Mesenchymal stem cell (in vitro differentiated cells and primary cell): ENCODE measurements at places on chromosomes 2 and 18.

- no peak for DNase-seq
Observed at GRCh38 chr2:200635251-200635650, 49.4 kb downstream of the AOX1 start.

DNA sequence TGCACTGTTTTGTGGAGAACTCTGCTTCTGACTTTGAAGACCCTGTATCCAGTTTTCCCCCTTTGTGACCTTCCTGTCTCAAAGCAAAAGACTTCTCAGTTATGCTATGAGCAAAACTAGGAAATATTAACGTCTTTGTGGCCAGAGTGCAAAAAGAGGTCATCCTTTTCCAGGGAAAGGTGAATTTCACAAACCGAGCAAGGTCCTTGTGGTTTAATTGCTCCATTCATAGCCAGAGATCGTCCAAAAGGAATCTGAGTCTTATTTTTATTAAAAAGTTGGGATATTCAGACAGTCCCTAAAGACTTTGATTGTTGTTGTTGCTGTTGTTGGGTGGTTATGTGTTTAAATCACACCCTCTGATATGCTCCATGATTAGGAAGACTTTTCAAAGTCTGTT, 77.4 kb downstream of the NAB1 start:
- no peak for DNase-seq

- DNase-seq: no peak
Observed at GRCh38 chr2:164593959-164594358, 27.3 kb downstream of the GRB14 start.

- DNase-seq: no peak
Observed at GRCh38 chr18:22488554-22488953, 70.8 kb upstream of the CTAGE1 start.

DNA sequence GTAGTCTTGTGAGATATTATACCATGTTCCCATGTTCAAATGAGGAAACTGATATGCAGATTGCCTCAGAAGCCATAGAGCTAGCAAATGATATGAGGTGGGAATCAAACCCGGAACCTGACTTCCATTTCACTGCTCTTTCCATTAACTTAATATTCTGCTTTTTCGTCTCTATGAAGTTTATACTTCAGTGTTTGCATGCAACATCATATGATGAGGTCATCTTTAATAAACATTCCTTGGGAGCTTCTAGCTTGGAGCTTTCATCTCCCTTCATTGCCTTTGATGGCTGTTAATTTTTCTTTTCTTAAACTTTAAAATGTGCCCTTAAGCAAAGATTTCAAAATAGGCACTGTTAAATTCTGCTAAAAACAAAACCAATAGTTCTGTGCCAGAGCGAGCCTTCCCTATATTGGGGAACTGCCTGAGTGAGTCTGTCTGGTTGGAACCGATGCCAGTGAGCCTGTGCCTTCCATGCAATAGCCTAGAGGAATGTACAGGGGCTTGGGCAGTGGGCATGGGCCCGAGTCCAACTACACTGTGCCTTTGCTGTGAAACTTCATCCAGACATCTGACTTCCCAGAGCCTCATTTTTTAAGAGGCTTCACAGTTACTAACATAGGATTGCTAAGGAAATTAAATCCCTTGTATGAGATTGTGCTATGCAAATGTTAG, 91.1 kb upstream of the TMEM200C start:
- DNase-seq: no peak

DNA sequence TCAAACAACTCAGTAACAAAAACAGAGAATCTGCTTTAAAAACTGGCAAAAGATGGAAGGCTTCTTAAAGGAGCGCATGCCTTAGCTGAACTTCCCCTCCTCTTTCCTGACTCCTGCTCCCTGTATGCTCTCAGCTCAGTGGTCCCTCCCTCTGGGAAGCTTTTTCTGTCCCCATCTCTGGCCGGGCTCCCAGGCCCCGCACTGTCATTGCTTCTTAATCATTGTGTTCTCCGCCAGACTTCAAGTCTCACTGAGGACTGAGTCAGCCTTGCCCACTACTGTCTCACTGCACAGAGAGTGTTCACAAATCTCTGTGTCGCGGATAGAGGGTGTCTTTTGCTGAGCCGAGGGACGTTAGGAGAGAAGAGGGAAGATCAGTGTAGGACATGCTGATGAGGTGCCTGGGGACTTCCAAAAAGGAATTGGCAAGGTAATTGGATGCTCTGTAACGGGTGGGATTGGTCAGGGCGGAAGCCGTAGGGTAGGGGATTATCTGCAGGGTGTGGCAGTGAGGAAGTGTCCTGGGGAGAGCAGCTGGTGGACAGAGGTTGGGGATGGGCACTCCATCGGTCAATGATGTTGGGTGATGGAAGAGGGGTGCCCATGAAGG, 16.2 kb downstream of the TOGARAM2 start:
- DNase-seq: peak; percentile 23

DNA sequence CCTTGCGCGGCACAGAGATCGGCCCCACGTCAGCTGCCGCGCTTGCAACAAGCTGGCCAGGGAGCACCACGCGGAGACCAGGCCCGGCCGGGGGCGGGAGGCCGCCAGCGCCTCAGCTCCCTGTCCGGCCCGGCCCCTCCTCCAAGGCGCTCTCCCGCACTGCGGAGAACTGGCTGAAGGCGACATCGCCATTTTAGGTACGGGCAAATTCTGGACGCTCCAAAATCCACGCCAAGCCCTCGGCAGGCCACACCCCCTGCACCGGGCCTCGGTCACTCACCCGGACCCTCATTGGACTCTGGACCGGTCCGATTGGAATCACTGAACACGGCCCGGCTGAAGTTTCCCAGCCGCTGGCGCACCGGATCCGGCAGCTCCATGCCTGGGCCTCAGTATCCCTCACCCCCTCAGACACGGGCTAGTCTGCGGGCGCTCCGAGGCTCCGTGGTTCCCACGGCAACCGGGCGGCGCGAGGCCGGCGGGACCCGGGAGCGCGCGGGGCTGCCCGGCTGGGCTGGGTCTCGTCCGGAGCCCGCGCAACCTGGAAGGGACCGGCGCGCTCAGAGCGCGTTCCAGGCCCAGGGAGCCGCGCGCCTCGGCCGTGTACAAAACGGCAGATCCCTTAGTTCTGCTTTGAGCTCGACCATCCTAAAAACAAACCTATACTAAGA, at the start of gene TMEM17:
TSS of gene TMEM17 (minus strand) at position 446 of the 671 bp plus-strand sequence. CDS start at position 380, 66 bp downstream.
- peak; percentile 90 for DNase-seq

DNA sequence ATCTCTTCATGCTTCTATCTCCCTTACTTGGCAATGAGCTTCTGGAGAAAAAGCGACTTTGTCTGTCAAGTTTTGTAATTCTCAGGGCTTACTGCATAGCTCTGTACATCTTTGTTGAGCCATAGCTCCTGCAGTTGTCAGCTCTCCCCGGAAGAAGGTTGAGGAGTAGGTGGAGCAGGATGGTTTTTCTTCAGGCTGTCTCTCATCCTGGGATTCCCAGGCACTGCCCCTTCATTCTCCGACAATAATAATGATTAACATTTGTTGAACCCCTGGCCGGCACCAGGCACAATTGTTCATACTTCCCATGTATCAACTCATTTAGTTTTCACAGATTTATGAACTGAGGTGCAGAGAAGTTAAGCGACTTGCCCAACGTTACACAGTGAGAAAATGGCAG, 23.5 kb upstream of the RHOB start:
- peak; percentile 23 for DNase-seq

DNA sequence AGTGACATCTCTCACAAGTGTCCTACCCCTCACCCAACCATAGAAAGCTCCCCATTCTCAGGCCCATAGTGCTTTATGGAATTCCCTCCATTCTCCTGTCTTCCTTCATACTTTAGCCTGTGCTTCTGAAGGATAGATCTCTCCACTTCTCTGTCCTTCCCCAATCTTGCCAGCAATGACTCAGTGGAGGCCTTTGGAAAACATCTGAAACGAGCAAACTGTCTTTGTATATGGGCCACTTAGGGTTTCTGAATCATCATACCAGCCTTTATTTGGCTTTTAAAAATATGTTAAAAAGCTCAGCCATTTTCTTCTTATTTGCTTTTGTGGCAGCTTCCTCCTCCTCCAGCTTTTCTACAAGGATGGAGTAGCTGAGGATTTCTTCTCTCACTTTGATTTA, 65.6 kb upstream of the ZNF385B start:
- DNase-seq: no peak

DNA sequence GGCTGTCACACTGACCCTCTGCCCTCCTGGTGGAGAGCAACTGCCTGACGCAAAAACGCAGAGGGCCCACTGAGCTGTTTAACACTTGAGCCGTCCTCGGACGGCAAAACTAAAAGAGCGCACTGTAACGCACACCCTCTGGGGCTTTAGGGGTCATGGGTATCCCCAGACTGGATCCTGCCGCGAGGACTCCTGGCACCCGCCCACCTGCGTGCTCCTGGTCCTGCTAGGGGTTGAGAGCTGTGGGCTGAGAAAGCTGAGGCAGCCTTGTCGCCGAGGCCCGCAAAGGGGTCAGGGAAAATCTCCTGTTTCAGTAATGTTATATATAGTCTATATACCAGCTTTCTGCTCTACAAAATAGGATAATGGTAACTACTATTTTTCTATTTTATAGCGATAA, 39.1 kb downstream of the MDH1 start:
- no peak for DNase-seq

GRCh38 chr2:142866426-142866825, 11.0 kb upstream of the KYNU start:
- no peak for DNase-seq

- DNase-seq: no peak
Observed at GRCh38 chr2:229419158-229419557, 148.1 kb upstream of the PID1 start.

- DNase-seq: no peak
Observed at GRCh38 chr2:15768615-15769014, 171.7 kb upstream of the MYCN start.

- DNase-seq: no peak
Observed at GRCh38 chr2:219408631-219409030, 9.5 kb upstream of the DES start.

GRCh38 chr2:190343089-190343535, 277 bp upstream of the INPP1 start:
- DNase-seq: no peak

- no peak for DNase-seq
Observed at GRCh38 chr2:151816843-151817242, 11.4 kb downstream of the ARL5A start.

DNA sequence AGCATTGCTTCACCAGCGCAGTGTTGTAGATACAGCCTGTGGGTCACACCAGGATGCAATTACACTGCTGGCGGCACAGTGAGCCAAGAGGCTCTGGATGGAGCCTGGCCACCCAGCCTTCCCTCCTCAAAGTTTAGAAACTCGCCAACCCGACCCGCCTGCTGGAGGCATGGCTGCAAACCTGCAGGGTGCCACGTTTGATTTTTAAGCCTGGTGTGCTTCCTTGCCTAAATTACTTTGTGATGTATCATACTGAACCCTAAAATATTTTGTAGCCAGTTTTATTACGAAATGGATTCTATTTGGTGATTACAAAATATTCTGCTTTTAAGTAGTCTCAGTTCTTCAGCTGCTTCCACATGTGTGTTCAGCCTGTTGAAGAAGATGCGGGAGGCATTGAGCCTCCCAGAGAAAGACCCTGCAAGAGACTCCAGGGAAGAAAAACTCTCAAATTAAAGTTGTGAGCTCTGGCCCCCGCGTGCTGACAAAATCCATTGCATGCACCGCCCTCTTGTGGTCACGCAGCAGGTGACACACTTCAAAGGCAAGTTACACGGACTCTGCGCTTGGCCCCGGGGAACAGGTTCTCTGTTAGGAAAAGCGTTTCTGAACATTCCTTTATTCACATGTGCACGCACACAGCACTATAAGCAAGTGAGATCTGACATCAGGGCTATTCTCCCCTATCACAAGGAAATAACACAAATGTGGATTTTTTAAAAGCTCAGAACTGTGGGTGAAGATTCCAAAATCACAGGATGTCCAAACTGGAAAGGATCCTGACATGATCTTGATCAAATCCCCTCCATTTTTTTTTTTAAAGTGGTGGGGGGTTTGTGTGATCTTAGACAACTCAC, 63.0 kb upstream of the TWIST2 start:
- DNase-seq: peak; percentile 48

DNA sequence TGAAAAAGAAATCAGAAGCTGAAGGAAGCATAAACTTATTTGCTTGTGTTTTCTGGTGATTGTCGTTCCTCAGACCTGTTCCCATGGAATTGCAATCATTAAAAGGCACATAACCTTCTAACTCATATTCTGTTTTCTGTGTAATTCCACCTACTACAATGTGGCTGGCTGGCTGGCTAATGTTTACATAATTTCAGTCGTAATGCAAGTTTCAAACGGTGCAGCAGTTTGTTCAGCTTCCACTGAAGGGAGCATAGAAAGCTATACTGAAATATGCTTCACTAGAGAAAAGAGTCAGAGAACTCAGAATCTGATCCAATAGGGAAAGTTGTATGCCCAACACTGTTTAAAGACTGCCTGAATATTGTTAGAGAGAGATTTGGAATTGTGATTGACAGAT, 27.1 kb upstream of the SCN7A start:
- DNase-seq: no peak
